ENCODE measurements at places on chromosomes 16 and 17.
A peak's percentile ranks its signal among the peaks of the same experiment; 100 is the strongest.

DNA sequence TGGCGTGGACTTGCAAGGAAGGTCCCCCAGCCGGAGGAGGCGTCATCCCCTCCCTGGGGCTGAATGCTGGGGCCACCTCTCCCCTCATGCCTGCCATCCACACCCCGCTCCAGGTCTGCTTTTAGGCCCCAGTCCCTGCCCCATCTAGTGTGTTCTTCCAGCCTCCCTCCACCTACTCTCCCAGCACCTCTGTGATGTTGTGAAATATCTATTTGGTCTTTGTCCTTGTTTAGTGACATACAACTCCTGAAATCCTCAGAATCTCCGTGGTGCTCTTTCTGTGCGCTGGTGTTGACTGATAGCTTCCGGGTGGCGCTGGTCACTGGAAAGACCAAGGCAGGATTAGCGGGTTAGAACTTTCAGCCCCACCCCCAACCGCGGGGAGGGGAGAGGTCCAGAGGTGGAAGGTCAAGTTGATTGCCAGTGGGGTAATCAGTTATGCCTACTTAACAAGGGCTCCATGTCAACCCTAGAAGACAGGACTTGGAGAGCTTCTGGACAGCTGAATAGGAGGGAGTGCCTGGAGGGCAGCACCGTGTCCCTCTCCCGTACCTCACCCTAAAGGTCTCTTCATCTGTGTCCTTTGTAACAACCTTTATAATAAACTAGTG is 10.1 kb downstream of the TBC1D24 start:
- no peak for DNase-seq

DNA sequence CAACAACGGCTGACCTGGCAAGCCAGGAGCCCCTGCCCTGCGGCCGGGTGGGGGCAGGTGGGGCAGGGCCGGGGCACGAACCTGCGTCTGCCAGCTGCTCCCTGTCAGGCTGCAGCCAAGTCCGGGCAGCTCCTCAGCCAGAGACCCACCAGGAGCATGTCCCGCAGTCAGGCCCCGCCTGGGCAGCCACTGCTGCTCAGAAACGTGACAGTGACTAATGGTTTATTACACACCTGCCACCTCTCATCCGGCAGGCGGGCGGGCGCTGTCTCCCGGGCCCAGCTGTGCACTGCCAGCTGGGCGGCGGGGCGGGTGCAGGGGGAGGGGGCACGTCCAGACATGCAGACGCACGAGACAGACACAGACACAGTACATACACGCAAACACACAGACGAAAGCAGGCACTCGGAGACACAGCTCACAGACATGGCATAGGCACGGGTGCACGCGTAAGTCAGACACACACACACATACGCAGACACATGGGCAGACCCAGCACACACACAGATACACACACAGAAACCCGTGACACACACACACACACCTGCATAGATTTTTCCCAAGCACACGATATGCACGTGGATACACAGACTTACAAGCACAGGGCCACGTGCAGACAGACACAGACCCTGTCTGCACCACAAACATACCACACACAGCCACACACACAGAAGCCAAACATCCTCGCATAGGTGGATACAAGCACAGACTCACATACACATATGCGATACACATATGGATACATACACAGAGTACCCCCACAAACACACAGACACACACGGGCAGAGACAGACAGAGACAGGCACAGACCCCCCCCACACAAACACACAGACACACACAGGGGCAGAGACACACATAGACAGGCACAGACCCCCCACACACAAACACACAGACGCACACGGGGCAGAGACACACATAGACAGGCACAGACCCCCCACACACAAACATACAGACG is 248.3 kb upstream of the CIBAR2 start:
- peak; percentile 64 for DNase-seq

GRCh38 chr16:20971401-20971800 is 70.8 kb downstream of the LYRM1 start:
- no peak for DNase-seq

- no peak for DNase-seq
Observed at GRCh38 chr16:8391257-8391656, 199.1 kb downstream of the TMEM114 start.

GRCh38 chr17:69239611-69240600 is 11.3 kb upstream of the ABCA10 start:
- no peak for DNase-seq

- no peak for DNase-seq
Observed at GRCh38 chr16:68607443-68607842, 37.7 kb upstream of the CDH3 start.

DNA sequence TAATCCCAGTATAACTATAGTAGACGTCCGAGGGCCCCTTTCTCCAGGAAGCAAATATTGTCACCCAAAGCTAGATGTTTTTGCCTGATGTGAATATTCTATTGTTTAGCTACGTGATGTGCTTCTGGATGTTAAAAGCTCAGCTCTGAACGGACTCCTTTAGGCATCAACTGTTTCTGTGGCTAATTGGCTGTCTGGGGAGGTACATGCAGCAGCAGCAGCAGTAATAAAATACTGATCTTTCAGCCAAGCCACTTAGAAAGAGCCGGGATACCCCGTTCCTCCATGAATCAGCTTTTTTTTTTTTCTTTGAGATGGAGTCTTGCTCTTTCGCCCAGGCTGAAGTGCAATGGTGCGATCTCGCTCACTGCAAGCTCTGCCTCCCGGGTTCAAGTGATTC is 43.0 kb downstream of the TRARG1 start:
- no peak for DNase-seq
